HT-29 (cell line): ENCODE measurements at places on chromosomes 5 and 9. TPM values are rescaled to one million over a fixed set of nuclear protein-coding genes. Genes with fewer than 3 reads are reported as not detected.

Gene C1QTNF3
- 2.7 and 2.9 TPM in 2 replicates for total RNA-seq

Gene NR2F1
- total RNA-seq: 19.7 and 24.5 TPM in 2 replicates

Gene ZBTB26
- 2.6 and 2.8 TPM in 2 replicates for total RNA-seq

Gene CCNO
- 12.4 and 13.0 TPM in 2 replicates for total RNA-seq

Gene ARL14EPL
- total RNA-seq: not detected in 2 replicates

Gene EPB41L4B
- 8.2 and 10.1 TPM in 2 replicates for total RNA-seq

Gene SEC16A
- total RNA-seq: 37.9 and 43.5 TPM in 2 replicates

Gene PLAC8L1
- total RNA-seq: not detected in 2 replicates

Gene UIMC1
- 21.0 and 24.1 TPM in 2 replicates for total RNA-seq

Gene DIPK1B
- total RNA-seq: not detected in 2 replicates

Gene C5orf58
- total RNA-seq: not detected in 2 replicates

Gene F12
- 52.9 TPM in 2 replicates for total RNA-seq

Gene IL13
- total RNA-seq: not detected in 2 replicates

Gene HRCT1
- 4.1 and 7.7 TPM in 2 replicates for total RNA-seq

Gene PKD2L2
- not detected in 2 replicates for total RNA-seq

Gene NOTCH1
- 39.8 and 57.7 TPM in 2 replicates for total RNA-seq

Gene SPINK4
- total RNA-seq: 1.3 TPM in 1 of 2 replicates, not detected in the other

Gene QSOX2
- 31.7 and 34.5 TPM in 2 replicates for total RNA-seq

Gene ACOT12
- not detected in 2 replicates for total RNA-seq

Gene FGF1
- total RNA-seq: not detected in 2 replicates

Gene DMRT3
- total RNA-seq: not detected in 2 replicates

Gene FAM169A
- 0.23 and 0.33 TPM in 2 replicates for total RNA-seq

Gene ST6GALNAC4
- 60.1 and 84.2 TPM in 2 replicates for total RNA-seq

Gene TMEM252
- 0.15 and 0.26 TPM in 2 replicates for total RNA-seq

Gene ARID3C
- total RNA-seq: not detected in 2 replicates

Gene SLC2A8
- total RNA-seq: 36.2 and 37.5 TPM in 2 replicates
